ENCODE measurements at places on chromosomes 11 and 22.
A peak's percentile ranks its signal among the peaks of the same experiment; 100 is the strongest.

DNA sequence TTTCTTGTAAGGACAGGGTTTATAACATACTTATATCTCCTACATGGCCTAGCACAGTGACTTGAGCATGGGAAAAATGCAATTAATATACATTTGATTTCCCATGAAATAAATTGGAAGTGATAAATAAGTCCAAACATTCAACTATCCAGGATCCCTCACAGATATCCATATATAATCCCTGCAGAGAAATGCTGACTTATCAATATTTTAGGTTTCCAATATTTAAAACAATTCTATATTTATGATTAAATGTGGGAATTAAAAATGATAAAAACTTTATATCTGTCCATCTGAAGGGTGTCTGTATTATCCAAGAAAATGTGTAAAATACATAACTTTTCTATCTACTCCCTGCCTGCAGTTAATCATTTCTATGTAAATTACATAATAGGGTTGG is 6.3 kb downstream of the OR10A4 start:
- no peak for DNase-seq

- DNase-seq: no peak
Observed at GRCh38 chr11:45713573-45713972, 48.2 kb upstream of the CHST1 start.

GRCh38 chr11:13338019-13338426 is 60.4 kb downstream of the BMAL1 start:
- DNase-seq: peak; percentile 19

DNA sequence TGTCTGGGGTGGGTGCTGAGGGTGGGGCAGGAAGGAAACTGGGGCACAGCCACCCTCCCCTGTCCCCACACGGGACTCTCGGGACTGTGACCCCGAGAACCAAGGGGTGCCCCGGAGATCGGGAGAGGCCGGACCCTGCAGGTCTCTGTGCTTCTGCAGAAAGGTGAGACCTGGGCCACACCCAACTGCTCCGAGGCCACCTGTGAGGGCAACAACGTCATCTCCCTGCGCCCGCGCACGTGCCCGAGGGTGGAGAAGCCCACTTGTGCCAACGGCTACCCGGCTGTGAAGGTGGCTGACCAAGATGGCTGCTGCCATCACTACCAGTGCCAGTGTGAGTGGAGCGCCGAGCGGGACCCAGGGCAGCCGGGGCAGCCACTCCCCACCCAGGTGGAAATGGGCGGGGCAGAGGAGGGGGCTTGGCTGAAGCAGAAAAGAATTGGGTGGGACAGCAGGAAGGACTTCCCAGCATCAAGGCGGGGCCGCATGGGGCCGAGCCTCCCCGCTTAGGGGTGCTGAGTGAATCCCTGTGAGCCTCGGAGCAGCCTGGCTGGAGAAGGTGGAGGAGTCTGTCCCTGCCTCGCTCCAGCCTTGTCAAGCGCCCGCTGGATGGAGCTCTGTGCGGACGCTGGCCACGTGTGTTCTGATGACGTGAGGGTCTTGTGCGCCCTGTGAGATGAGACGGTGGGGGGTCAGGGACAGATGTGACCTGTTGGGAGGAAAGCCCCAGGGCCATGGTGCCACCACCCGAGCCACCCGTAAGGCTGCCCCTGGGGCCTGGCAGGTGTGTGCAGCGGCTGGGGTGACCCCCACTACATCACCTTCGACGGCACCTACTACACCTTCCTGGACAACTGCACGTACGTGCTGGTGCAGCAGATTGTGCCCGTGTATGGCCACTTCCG is 29.3 kb upstream of the MUC5B start:
- no peak for DNase-seq

- peak; percentile 86 for DNase-seq
Observed at GRCh38 chr22:31970490-31971444, 26.4 kb downstream of the YWHAH start.

- no peak for DNase-seq
Observed at GRCh38 chr11:75939992-75940391, 125.0 kb downstream of the UVRAG start.

GRCh38 chr11:76280151-76280881 is 74.0 kb upstream of the WNT11 start:
- DNase-seq: no peak

GRCh38 chr11:114551060-114551459 is 8.6 kb downstream of the NXPE1 start:
- DNase-seq: no peak

DNA sequence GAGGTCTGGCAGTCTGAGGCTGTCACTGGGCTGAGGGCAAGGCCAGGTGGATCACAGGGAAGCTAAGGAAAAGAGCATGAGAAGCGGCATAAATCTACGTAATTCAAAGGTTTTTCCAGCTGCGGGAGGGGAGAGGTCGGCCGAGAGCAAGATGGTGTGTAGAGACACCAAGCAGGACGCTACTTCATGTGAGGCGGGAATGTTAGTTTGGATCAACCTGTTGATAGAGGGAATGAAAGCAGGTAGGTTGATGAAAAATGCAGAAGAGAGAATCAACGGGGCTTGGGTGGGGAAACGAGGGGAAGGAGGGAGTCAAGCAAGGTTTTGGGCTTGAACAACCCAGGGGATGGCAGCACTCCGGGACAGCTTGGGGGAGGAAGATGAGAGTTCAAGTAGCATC is 2.9 kb downstream of the B3GNT6 start:
- DNase-seq: no peak

- DNase-seq: no peak
Observed at GRCh38 chr11:67520856-67521824, 2.1 kb downstream of the CABP2 start.

GRCh38 chr11:11344045-11344444 is 9.0 kb downstream of the CSNK2A3 start:
- no peak for DNase-seq

DNA sequence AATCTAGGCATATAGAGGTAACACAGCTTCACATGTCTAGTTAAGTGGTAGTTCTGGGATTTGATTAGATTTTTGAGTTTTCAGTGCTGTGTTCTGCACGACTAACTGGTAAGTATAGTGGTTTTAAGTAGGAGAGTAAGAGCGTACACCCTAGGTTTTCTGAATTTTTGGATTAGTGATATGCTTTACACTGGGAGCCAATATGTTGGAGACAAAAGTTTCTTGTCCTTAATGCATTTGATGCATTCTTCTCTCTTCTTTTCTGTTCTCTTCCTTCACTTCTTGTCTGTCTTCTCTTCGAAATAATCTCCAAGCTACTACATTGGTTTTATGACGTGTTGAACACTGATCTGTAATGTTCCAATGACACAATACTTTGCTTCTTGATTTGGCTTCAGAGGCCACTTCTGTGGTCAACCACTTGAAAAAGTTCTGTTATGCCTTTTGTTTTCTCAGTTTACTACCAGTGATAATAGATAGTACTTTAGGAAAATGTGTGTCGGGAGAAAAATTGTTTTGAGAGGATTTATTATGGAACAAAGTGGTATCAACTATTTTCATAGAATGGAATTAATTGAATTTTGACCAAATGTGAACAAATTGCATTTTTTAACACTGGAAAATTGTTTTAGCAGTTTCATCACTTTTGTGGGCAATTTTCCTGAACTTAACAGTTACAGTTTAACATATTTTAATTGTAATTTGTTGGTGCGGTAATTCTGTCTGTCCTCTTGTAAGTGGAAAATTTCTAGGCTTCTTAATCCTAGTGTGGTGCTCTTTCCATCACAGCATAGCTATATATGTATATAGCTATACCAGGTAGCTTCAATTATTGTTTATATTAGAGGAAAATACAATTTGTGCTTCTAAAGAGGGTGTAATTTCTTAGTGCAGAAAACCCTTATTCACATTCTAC is 2.6 kb downstream of the PDE3B start:
- DNase-seq: peak; percentile 31

GRCh38 chr11:28743061-28743550 is 634.9 kb downstream of the METTL15 start:
- no peak for DNase-seq

GRCh38 chr11:72546866-72547265 is 112.5 kb upstream of the CLPB start:
- no peak for DNase-seq

DNA sequence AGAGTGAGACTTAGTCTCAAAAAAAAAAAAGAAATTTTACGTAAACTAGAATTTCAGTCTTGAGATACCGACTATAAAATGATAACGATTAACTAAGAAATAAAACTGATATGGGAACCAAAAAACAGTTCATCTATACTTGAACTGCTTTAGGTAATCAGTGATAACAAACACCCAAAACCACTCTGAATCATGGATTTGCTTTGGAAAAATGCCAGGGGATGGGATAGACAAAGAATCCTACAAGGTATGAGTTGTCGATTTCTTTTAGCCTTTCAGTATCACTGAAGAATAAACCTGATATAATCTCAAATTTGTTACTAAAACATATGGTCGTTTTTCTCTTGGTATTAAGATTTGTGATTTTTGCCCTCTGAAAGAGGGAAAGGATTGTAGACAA is 13.7 kb downstream of the CSTF3 start:
- DNase-seq: no peak

GRCh38 chr11:122755409-122755808 is 82.9 kb upstream of the CRTAM start:
- DNase-seq: no peak

DNA sequence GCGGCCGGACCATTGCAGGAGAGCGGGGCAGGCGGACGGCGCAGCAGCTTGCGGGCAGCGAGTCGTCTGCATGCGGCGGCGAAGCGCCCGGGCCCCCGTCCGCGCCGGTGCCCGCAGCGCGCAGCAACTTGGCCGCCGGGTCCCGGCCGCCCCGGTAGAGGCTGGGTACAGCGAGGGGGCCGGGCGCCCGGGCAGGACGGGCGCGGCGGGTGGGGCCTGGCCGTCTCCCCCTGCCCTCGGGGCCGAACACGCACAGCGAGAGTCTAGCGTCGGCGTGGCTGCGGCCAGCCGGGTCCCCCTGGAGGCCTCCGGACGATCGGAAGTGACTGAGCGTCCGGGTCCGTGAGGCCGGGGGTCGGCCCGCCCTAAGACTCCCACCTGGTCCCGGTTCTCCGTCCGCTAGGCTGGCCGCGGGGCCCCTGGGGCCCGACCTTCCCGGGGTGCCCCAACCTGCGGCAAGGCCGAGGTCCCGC is 775 bp upstream of the TRABD start:
- DNase-seq: no peak

DNA sequence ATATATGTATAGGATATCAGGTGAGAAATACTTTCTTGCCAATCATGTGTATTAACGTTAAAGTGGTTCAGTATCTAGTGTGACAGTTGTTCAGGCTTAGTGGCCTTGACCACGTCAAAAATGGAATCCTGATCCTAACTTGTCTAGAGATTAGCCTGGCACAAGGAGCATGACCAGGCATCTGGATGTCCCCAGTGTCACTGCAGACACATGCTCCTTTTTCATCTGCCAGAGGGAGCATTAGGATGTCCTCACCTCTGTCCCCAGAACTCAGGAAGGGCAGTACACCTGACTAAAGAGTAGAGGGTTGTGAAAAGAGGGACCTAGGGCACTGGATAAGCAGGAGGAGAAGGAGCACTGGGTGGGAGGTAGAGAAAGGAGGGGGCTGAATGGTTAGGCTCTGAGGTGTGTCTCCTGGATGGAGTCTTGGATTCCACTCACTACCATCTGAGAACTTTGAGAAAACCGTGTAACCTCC is 40.9 kb upstream of the GGTLC2 start:
- DNase-seq: no peak

DNA sequence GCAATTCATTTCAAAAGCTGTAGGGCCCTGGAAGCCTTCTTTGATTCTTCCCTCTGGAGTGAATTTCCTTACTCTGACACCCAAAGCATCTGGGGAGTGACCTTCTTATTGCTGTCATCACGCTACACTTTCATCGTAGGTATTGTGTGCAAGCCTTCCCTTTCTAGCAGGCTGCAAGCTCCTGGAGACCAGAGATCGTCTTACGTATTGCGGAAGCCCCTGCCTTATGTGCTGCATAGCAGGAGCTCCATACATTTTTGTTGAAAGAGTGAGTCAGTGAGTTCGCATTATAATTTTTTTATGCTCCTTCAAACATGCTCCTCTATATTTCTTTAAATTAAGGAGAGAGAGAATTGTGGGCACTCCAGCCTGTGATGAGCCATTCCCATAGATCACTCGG is 21.2 kb upstream of the TMEM218 start:
- DNase-seq: no peak
